ENCODE measurements at places on chromosomes 16 and 17.

DNA sequence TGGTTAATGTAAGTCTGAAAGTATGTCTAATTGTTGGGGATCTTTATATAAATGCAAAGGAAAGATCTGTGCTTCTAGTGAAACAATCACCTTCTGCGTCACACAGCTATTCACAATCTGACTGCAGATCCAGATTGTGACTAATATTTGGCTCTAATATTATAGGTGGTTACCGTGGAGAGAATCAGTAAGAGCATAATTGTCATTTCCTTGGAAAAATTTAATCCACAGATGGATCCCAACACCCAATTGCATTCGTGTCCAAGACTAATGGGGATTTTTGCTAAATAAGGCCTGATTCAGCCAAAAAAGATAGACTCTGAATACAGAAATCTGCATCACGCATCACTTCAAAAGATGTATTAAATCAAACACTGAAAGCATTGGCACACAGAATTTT, 2.7 kb upstream of the KCNJ2 start:
- DNase-seq, result no peak

DNA sequence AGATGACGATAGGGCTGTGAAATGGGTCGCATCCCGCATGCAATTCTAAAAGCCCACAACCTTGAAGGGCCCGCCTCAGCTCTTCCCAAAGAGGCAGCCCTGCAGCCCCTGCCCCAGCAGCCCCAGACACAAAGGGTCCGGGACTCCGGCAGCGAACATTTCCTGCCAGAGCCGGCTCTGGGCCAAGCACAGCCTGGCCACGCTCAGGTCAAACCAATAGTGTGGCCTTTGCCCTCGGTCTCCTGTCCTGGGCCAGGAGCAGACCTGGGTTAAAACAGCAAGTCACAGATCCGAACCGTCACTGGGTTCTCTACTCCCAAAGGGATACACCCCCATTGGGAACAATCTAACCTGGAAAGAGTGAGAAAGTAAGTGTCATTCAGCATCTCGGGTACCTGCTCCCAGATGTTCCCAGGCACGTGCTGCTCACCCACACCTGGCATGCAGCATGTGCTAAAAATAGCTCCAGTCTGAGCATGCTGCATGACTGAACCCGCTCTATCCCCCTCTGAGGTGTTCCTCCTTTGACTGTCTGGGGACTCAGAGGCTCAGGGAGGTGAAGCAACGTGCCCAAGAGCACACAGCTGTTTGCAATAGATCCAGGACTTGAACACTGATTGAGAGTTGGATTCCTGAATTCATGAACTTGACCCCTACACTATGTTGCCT, 22.2 kb upstream of the ATP2A3 start:
- no peak for DNase-seq

GRCh38 chr16:59356709-59357108, 622.6 kb upstream of the GOT2 start:
- DNase-seq, result no peak

GRCh38 chr17:70239391-70239826, 70.1 kb downstream of the KCNJ2 start:
- DNase-seq, result peak; percentile 14

DNA sequence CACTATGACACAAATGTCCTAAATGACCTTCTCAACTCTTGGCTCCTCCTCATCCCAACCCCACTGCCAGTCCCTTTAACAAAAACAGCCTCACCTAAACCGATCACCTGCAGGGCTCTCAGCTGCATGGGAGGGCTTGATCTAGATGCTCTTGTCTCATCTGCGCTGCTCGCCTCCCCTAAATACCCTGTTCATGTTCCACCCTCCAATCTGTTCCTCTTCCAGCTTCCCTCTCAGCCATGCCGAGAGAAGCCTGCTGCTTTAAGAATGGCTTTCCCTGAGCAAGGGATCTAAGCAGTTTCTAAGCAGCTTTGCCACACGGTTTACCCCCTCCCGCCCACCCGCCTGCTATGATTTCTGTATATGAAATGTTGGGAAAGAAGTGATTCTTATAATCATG, 23.7 kb downstream of the PIPOX start:
- no peak for DNase-seq

DNA sequence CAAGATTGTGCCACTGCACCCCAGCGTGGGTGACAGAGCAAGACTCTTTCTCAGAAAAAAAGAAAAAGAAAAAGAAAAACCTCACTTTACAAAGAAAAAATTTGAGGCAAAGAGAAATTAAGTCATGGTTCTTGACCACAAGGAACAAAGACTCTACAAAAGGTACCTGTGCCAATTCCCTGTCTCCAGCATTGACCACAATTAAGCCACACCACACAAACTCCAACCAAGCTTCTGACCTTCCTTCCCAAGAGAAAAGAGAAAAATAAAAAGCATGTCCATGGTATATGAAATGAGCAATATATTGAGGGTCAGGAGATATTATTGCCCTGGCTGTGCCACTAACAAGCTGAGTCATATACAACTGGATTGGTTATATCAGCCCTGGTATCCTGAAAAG, 146.3 kb upstream of the NOG start:
- DNase-seq, result no peak

GRCh38 chr17:29612404-29613280, 10.1 kb downstream of the CORO6 start:
- DNase-seq, result no peak

- DNase-seq, result no peak
Observed at GRCh38 chr17:17770632-17771044, 66.1 kb downstream of the SREBF1 start.

DNA sequence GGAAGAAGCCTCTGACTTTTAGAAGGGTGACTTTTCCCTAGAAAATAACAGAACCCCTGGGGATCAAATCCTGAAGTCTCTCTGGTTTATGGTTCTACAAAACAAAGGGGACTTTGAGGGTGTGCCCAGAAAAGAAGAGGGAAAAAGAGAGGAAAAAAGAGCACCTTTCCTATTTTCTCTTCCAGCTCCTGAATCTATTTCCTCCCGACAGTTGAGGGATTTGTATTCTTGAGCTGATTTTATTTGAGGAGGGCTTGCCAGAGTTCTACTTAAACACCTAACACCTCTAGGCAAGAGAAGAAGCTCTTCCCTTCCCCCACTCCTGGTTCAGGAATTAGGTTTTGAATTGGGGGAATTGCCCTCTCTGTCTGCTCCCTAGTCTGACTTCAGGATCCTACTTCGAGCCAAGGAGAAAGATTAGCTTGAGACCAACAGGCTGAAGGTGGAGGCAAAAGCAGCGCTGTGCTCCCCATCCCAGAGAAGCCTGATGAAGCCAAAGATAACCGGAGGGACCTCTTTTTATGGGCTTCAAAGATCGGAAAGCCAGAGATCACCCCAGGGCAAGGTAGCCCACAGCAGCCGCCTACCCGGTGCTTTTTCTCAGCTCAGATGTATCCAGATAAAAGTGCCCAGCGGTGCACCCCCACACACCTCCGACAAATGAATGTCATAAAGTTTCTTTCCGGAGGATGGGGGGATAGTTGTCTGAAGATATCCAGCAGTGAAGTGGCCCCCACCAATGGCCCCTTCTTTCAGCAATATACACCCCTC, 796 bp downstream of the HOXB3 start:
- no peak for DNase-seq

- DNase-seq, result no peak
Observed at GRCh38 chr17:45013021-45013997, 38.1 kb downstream of the DCAKD start.

DNA sequence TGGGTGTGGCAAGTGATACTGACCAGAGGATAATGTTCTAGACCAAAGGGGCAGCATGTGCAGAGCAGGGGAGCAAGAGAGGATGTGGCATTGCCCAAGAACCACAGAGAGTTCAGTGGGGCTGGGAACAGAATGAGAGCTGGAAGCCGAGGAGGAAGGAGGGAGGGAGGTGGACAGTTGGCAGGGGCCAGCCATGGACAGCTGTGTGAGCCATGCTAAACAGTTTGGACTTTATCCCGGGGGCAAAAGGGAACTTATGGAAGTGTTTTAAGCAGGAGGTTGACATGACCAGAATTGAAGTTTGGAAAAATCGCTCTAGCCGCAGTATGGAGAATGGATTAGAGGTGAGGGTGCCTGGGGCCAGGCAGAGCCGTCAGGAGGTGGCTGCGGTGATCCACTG, 29.4 kb upstream of the TMEM132E start:
- DNase-seq, result no peak

DNA sequence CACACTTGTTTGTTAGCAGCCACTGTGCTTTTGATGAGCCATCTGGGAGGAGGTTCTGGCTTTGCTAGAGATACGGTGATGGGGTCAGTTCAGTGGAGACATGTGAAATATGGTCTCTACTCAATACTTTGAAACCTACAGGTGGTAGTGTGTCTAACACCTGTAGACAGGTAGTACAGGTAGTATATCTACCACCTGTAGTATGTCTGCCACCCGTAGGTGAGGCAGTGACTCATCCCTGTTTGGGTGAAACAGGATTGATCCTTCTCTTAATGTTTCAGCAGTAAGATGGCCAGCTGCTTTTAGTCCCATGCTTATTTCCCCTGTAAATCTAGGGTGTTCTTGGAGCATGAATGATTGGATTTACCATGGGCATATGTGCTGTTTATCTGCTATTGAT, 240.8 kb downstream of the SNX29 start:
- no peak for DNase-seq

DNA sequence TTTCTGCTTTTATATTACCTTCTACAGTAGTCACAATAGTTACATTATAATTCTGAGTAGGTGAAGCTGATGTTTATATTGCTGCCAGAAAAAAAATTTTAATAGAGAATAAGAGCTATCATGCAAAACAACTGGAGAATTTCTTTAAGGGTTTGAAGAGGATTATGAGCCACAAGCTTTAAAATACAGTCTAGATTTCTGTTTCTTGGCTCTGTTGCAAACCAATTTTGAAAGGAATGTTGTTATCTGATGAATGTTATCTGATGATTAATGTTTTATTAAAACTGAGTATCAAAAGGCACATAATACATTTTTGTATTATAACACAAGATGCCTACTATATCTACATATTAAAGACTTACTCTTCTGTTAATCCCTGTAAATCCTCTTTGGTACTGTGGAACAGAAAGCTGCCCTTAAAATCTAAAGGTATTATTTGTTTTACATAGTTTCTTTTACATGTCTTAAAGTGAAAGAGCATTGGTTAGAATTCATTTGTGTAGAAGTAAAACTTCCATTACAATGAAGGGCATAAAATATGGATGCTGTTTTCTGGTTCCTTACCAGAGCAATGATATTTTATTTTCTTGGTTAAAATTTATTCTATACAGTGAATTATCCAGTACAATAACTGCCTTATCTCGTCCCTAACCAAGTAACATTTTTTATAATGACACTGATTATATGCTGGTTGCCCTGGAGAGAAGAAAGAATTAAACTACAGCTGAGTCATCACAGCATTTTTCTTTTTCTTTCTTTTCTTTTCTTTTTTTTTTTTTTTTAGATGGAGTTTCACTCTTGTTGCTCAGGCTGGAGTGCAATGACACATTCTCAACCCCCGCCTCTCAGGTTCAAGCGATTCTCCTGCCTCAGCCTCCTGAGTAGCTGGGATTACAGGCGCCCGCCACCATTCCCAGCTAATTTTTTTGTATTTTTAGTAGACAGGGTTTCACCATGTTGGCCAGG, 205.7 kb downstream of the TANC2 start:
- peak; percentile 53 for DNase-seq

DNA sequence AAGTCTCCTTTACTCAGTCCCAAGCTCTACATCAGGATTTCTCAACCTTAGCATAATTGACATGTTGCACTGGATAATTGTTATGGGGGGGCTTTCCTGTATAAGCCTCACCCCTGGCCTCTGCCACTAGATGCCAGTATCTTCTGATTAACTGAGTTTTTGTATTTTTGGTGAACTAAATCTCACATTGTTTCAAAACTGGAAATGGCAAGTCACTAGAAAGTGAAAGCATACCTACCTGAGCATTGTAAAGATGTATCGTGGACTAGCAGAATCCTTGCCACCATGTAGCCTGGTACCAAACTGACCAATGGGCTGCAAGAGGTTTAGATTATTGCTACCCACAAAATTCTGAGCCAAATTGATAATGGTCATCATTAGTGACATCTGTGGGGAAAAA, 15.0 kb downstream of the TOP2A start:
- DNase-seq, result no peak

GRCh38 chr17:46135879-46136563, 57.2 kb downstream of the KANSL1 start:
- DNase-seq, result no peak

DNA sequence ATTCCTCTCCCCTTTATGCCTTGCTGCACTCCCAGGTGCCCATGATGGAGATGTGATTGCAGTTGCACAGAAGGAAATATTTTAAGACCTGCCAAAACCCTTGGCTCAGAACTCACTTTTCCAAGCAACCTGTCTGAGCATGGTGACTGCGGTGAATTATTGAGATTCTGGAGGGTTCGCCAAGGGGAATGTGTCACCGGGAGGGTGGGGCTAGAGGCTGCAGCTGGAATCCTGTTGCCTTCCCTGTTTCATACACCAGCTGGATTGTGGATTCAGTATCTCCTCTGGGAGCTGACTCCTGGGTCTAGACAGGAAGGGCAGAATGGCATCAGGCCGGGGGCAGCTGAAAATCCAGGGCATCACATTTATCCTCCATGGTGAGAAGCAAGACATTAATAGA, 527.2 kb downstream of the TMEM114 start:
- DNase-seq, result no peak

DNA sequence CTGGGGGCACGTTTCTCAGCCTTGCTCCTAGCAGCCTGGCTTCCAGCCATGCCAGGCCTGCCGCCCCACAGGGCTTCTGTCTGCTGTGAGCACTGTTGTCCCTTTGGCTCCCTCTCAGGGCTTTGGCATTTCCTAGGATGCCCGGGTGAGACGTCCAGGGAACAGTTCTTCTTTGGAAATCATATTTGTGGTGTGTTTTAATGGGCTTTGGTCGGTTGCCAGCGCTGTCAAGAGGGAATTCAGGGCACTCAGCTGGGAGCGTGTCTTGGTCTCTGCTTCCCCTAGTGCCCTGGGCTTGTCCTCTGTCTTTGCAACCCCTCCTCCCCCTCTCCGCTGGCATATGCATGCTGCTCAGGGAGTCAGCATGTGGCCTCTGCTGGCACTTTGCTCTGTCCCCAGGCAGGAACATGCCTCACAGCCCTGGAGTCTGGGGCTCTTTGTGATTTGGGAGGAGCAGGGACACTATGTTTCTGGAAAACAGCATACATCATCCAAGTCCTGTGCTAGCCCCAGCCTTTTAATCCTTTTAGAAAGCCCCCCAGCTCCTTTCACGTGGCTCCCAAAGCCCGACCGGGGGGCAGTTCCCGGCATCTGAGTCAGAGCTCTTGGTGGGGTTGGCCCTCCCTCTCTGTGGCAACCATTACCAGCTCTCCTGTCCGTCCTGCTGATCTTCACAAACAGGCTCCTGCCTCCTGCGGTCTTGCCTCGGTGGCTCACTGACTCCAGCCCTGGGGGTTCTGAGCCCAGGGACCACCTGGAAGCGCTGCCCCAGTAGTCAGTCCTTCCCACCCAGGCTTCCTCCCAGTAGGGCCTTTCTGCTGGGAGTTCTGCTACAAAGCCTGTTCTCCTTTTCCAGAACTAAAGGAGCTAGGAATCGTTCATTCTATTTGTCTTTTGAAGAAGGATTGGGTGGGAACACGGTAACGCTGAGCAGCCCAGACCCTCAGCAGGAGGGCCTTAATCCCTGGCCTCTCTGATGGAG, 26.7 kb downstream of the SAP30BP start:
- peak; percentile 84 for DNase-seq

GRCh38 chr17:1539811-1540210, 22.8 kb downstream of the PITPNA start:
- no peak for DNase-seq
